ENCODE measurements at places on chromosomes 7 and 10.

GRCh38 chr10:126013489-126014281 lies 117.3 kb downstream of the FANK1 start:
- no peak for DNase-seq

- DNase-seq, result no peak
These were observed 233.1 kb downstream of the CCDC3 start for GRCh38 chr10:12768156-12769100.

DNA sequence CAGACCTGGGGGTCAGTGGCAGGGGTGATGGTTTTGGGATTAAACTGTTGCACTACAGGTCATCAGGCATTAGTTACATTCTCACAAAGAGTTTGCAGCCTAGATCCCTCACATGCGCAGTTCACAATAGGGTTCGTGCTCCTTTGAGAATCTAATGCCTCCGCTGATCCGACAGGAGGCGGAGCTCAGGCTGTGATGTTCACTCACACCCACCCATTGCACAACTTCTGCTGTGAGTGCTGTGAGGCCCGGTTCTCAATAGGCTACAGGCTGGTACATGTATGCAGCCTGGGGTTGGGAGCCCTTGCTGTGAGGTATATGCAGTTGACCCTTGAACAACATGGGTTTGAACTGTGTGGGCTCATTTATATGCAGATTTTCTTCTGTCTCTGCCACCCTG lies 416.4 kb downstream of the GFRA1 start:
- DNase-seq, result no peak

DNA sequence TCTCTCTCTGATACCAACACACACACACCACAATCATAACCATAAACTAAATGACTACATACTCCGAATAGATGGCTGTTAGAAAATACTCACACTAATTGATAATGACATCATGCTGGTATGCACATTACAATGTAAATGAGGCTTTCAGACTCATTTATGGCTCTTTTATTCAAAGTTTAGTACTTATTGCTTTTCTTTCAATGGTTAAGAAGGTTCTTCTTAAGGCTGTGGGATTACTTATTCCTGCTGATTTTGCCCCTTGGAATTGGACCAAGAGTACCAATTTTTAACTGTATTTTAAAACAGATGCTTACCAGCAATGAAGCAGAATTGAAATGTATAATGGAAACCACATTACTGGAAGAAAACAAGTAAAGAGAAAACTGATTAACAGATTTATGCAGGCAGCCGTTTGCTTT lies 20.6 kb upstream of the CABCOCO1 start:
- DNase-seq, result no peak

- DNase-seq, result no peak
These were observed 58.4 kb downstream of the BUB3 start for GRCh38 chr10:123212640-123213039.

DNA sequence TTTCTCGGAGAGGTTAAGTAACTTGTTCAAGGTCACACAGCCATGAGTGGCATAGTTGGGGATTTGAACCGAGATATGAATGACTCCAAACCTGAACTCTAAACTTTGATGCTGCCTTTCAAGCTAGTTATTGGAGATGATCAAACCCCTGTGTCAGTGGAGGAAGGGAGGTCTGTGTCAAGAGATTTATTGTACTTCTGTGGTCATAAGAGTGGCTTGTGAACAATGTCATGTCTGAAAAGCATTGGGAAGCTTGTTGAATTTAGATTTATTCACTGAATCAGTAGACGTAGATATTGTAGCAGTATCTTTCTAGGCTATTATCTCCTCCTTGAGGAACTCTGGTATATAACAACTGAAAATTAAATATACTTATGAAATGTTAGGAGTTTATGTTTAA lies 27.3 kb downstream of the SNX10 start:
- no peak for DNase-seq

DNA sequence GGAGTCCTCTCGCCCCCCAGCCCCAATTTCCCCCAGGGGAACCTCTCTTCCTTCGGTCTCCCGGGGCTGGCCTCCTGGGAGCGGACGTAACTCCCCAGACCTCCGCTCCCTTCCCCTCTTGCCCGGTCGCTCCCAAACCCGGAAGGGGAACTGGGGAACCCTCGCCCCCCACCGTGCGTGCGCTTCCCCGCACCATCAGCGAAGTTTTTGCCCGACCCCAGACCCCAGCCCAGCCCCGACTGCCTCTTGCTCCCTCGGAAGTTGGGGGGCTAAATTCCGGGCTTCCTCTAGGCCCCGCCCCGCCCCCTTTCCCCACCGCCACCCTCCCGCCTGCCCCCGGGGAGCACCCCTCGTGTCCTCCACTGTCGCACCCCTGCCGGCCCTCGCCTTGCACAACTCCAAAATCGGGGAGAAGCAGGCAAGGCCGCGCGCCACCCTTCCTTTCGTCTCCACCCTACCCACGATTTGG lies 436 bp downstream of the GNB2 start:
- no peak for DNase-seq

DNA sequence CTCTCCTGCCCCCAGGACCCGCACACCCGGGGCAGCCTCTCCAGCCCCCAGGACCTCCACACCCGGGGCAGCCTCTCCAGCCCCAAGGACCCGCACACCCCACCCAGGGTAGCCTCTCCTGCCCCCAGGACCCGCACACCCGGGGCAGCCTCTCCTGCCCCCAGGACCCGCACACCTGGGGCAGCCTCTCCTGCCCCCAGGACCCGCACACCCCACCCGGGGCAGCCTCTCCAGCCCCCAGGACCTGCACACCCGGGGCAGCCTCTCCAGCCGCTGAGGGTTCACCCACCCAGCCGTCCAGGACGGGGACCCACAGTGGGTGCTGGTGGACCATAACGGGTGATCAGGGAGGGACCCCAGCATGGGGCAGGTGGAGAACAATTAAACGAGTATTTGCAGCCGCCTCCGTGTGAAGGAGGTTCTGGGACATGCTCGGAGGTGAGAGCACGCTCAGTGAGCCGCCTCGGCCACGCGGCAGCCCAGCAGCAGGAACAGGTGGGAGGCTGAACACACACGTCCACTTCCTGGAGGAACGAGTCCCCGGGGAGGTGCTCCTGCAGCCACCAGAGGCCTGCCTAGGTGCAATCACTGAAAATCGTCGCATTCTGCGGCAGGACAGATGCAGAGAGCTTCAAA lies 107.9 kb downstream of the PDGFA start:
- no peak for DNase-seq

DNA sequence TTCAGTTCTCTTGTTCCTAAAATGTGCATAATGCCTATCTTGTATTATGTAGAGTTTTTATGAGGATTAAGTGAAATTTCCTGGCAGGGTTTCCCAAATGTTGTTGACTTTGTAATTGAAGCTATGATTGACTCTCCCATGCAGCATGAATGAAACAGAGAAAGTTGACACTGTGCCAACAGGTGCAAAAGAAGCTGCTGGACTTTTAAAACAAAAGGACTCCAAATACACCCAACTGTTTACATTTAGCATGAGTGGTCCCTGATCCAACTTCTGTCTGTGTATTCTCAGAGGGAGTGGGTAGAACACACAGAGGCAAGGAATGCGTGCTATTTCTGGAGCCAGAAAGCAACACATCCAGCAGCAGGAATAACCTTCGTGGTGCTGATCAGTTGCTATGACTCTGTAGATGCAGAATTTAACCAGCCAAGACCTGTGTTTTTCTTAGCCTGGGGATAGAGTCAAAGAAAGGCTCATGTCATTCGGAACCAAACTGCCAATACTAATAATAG lies 14.4 kb upstream of the RBM20 start:
- peak; percentile 51 for DNase-seq

GRCh38 chr10:68086910-68087684 lies 12.0 kb upstream of the HERC4 start:
- DNase-seq, result no peak

- no peak for DNase-seq
These were observed 90.4 kb upstream of the ANLN start for GRCh38 chr7:36299223-36299774.

DNA sequence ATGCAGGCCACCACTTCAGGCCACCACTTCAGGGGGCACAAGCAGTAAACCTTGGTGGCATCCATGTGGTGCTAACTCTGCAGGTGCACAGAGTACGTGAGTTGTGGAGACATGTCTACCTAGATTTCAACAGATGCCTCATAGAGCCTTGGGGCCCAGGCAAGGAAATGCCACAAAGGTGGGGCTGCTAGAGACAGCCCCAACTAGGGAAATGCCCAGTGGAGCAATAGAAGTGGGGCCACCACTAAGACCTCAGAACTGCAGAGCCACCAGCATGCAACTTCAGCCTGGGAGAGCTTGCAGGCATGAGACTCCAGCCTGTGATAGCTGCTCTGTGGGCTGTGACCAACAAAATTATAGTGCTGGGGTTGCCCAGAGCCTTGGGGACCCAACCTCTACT lies 107.6 kb downstream of the DNAJC1 start:
- DNase-seq, result no peak

DNA sequence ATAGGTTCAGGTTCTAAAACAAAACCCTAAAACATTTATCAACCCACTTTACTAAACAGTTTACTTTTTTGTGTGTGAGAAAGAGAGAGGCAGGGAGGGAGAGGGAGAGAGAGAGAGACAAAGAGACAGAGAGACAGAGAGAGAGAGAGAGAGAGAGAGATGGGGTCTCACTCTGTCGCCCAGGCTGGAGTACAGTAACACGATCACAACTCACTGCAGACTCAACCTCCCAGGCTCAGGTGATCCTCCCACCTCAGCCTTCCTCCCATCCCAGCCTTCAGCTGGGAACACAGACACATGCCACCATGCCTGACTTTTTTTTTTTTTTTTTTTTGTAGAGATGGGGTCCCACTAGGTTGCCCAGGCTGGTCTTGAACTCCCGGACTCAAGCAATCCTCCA lies 52.9 kb downstream of the PARD3 start:
- DNase-seq, result no peak

DNA sequence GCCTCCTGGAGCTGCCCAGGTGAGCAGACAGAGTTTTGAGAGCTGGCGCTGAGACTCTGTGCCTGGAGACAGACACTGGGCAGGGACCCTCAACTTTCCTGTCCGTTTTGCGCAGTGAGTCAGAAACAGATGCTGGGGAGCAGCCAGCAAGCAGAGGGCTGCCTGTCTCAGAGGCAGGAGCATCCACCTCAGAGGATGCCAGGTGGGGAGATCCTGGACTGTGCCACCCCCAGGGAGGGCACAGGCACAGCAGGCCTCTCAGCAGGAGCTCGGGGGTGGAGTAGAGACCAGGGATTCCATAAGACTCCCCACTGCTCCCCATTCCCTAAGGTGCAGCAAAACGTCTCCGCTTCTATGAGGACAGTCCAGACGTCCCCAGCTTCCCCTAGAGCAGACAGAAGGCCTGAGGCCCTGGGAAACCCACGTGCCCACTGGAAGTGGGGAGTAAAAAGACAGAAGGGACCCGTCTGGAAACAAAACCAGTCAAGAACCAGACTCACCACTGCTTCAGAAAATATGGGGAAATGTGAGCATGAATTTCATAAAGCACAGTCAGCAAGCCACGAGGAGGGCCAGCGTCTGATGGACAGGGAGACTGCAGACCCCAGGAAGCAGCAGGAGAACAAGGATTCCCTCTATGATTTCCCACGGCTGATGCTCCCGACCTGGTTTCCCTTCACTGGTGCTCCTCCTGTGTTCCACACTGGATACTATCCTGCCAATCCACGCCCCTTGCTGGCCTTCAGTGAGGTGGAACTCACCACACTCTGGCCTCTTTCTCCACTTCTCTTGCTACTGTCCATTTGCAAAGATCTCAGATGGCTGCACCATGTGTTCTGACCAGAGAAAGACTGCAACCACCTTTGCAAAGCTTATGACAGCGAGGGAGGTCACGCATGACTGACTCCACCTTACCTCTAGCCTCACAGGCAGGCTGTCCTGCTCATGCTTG lies 151.3 kb upstream of the FAM20C start:
- no peak for DNase-seq

GRCh38 chr7:127967281-127967680 lies 64.0 kb downstream of the LRRC4 start:
- no peak for DNase-seq

- DNase-seq, result no peak
These were observed 97.6 kb downstream of the LYZL1 start for GRCh38 chr10:29386342-29386999.

DNA sequence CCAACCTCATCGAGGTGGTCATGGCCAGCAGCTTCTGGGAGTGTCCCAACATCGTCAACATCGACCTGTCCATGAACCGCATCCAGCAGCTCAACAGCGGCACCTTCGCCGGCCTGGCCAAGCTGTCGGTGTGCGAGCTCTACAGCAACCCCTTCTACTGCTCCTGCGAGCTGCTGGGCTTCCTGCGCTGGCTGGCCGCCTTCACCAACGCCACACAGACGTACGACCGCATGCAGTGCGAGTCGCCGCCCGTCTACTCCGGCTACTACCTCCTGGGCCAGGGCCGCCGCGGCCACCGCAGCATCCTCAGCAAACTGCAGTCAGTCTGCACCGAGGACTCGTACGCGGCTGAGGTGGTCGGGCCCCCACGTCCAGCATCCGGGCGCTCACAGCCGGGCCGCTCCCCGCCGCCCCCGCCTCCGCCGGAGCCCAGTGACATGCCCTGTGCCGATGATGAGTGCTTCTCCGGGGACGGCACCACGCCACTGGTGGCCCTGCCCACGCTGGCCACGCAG lies 75.0 kb downstream of the ELFN1 start:
- no peak for DNase-seq

DNA sequence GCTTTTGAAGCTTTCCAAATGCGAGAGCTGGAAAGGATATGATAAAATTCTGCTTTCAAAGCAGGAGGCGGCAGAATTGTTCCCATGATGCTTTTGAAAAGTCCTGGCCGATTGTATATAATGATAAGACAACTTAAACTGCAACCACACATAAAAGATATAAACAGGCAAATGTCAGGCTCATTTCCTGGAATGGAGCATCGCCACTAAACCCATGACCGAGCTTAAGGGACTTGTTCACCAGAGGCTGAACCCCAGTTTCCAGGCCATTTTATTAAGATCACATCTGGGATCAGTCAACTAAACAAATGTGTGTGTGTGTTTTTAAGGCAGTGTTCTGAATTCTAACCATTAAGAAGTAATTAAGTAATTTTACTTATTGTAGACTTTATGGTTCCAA lies 131.6 kb downstream of the ITGA8 start:
- no peak for DNase-seq

DNA sequence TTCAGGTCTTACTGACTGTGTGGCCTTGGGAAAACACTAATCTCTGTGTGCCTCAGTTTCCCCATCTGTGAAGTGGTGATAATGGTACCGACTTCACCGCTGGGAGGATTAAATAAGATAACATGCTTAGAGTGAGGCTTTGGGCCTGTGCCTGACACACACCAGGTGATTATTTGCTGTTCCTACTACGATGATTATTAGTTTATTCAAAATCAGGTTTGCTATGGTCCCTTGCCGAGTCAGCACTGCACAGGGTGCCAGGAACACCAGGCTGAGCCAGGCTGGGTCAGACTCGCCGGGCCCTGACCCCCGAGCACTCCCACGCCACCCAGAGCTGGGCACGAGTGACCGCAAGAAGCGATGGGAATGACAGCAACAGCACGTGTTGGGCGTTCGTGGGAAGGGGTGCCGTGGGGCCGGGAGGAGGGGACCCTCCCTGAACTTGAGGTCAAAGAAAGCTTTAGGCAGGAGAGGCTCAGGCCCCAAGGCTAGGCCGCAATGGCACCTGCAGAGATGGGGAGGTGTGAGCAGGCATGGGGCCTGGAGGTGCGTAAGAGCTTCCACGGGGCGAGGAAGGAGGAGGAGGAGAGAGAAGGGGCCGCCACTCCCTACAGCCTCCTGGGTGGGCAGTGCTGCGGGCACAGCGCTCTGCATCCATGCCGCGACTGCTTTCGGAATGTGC lies 325.4 kb downstream of the DNAJB6 start:
- no peak for DNase-seq
